Stimulated activated CD4-positive, alpha-beta T cell treated with anti-CD3 and anti-CD28 coated beads, Interleukin-12 subunit alpha, Interleukin-12 subunit beta, amount 100 ng/mL, for 4 hours (primary cell): ENCODE measurements at places on chromosomes 5 and 9.

DNA sequence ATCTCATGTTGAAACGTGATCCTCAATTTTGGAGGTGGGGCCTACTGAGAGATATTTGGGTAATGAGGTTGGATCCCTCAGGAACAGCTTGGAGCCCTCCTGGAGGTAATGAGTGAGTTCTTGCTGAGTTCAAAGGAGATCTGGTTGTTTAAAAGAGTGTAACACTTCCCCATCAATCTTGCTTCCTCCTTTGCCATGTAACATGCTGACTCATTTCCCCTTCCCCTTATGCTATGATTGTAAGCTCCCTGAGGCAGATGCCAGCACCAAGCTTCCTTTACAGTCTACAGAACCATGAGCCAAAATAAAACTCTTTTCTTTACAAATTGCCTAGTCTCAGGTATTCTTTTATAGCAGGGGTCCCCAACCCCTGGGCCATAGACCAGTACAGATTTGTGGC lies 352.3 kb downstream of the SLCO4C1 start:
- DNase-seq = no peak

GRCh38 chr5:52727020-52727419 lies 60.7 kb upstream of the ITGA1 start:
- DNase-seq = no peak

DNA sequence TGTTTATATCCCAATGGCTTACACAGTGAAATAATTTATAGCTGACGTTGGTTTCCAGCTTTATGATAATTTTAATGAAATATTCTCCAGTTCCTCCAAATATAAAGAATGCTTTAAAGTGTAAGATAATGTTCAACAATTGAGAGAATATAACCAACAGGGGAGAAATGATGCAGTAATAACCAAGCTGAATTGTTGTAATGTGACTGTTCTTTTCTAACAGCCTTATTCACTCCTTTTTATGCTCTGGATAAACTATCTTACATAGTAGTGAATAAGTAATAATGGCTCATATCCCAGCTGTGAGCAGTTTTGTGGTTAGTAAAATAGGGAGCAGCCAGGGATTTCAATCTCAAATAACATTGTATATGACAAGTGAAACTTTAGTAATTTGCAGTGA lies 2348.7 kb upstream of the ACO1 start:
- no peak for DNase-seq

GRCh38 chr5:10724781-10725507 lies 36.1 kb downstream of the DAP start:
- DNase-seq = no peak

GRCh38 chr5:146365618-146366017 lies 27.0 kb downstream of the POU4F3 start:
- DNase-seq = no peak

- no peak for DNase-seq
Measured at GRCh38 chr5:61800450-61800849, 468.4 kb downstream of the ZSWIM6 start.

GRCh38 chr9:91371894-91372293 lies 10.2 kb upstream of the AUH start:
- DNase-seq = no peak

- no peak for DNase-seq
Measured at GRCh38 chr5:139796061-139796806, 626 bp downstream of the PSD2 start.

DNA sequence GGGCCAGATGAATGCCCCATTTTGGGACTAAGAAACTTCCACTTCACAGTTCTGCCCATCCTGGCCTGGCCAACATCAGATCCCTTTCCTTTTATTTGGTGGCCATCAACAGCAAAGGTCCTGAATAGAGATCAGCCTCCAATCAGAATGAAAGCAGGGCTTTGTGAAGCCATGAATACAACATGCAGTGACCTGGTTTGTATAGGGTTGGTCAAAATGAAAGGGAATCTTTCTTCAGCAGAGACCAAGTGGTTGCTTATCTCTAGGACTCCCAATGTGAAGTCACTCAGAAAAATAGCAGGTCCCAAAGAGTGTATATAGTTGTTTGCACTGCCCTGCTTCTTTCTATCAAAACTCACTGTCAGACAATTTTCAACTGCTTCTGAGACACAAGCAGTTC lies 113.9 kb upstream of the SLC12A2 start:
- no peak for DNase-seq

- DNase-seq = peak; percentile 23
Measured at GRCh38 chr5:163347671-163348070, 89.7 kb upstream of the CCNG1 start.

DNA sequence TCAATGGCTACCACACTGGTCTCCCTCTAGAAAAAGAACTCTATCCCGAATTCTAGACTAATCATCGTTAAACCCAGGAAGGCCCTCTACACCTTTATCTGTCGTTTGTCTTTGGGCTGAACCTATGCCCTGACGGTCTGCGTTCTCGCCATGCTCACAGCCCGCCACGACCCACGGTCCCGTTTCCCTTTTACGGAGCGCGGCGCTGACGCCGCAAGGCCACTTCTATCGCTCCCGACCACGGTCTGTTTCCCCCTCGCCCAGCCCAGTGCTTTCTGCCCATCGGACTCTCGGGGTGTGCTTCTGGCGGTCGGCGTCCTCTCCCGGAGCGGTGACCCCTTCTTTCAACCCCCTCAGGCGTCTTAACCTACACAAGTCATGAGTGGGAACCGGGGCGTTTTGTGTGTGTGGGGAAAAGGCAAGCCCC lies 974 bp downstream of the C9orf40 start:
- DNase-seq = peak; percentile 46

- no peak for DNase-seq
Measured at GRCh38 chr5:94345257-94345656, 273.1 kb downstream of the KIAA0825 start.

- no peak for DNase-seq
Measured at GRCh38 chr9:129242971-129243561, 65.0 kb upstream of the IER5L start.

DNA sequence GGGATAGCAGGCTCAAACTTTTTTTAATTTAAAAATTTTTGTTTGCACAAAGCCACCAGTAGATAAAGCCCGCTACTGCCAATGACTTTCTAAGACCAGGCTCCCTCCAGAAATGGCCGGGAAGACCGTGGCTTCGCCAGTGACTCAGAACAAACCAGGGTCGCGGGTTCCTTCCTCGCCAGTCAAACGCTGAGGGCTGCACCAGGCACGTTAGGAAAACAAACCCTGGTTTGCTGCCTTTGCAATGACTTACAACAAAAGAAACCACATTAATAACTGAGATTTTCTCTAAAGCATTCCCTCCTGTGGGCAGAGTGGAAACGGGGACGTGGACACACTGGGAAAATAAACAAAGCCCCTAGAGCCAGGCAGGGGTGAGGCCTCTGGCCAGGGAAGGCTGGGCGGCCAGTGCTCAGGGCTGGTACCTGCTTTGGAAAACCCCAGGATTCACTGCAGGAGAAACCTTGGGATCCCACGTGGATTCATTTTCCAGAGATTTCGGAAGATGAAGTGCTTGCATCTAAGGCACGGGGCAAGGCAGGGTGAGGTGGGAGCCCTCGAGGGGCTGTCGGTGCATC lies 3.8 kb downstream of the PRRX2 start:
- DNase-seq = no peak

GRCh38 chr9:133333566-133333965 lies 2.4 kb downstream of the SURF6 start:
- no peak for DNase-seq

- no peak for DNase-seq
Measured at GRCh38 chr9:37425298-37425752, 2.8 kb downstream of the GRHPR start.

DNA sequence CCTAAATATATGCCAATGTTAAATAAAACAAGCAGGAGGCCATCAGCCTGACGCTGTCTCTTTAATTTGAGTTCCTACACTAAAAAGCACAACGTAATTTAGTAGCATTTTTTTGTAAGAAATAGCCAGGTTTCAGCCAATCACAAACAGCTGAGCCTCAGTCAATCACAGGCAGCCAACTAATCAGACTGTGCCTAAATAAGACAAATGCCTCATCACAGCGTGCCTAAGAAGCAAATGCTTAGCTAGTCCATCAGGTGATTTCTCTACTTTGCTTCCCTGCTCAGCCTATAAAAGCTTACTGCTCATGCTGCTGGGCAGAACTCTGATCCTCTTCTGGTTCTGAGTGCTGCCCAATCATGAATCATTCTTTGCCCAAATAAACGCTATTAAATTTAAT lies 38.3 kb upstream of the RORB start:
- no peak for DNase-seq

DNA sequence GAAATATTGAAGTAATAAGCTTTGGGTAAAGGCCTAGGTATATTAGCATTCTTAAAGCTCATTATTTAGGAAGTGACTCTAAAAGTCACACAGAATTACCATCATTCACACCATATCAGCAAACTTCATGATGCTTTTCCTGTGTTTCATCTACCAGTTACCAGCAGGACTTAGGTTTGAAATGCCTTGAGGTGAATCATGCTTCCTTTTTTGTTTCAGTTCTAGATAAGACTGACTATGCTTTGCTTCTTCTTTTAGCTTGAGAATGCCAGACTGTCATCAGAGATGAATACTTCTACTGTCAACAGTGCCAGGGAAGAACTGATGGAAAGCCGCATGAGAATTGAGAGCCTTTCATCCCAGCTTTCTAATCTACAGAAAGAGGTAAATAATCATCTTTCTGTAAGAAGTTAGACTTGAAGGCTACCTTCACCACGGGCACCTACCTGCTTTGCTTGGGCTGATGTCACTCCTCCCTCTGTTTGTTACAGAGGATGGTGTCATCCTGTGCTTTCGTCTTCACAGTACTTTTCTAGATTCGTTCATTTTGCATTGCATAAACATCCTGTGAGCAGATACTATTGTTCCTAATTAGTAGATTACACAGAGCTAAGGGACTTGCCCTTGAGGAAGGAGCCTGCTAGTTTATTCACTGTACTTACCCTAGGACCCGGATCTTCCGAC lies 34.7 kb downstream of the LMNB1 start:
- no peak for DNase-seq

DNA sequence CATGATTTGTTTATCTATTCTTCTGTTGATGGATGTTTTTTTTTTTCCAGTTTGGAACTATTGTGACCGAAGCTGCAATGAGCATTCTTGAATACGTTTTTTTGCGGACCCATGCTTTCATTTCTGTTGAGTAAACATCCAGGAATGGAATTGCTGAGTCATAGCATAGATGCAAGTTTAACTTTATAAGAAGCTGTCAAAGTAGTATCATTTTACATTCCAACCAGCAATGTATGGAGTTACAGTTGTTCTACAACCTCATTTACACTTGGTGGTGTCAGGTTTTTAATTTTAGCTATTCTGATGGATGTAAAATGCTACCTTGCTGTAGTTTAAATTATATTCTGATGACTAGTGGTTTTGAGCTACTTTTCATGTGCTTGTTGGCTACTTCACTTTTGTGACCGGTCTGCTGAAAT lies 49.0 kb downstream of the NPR3 start:
- no peak for DNase-seq

- no peak for DNase-seq
Measured at GRCh38 chr5:124240732-124241131, 505.7 kb downstream of the ZNF608 start.

- no peak for DNase-seq
Measured at GRCh38 chr9:16675131-16675530, 195.3 kb downstream of the BNC2 start.

- DNase-seq = no peak
Measured at GRCh38 chr5:39177631-39177964, 41.8 kb downstream of the FYB1 start.

- no peak for DNase-seq
Measured at GRCh38 chr5:13574574-13574973, 369.9 kb downstream of the DNAH5 start.

DNA sequence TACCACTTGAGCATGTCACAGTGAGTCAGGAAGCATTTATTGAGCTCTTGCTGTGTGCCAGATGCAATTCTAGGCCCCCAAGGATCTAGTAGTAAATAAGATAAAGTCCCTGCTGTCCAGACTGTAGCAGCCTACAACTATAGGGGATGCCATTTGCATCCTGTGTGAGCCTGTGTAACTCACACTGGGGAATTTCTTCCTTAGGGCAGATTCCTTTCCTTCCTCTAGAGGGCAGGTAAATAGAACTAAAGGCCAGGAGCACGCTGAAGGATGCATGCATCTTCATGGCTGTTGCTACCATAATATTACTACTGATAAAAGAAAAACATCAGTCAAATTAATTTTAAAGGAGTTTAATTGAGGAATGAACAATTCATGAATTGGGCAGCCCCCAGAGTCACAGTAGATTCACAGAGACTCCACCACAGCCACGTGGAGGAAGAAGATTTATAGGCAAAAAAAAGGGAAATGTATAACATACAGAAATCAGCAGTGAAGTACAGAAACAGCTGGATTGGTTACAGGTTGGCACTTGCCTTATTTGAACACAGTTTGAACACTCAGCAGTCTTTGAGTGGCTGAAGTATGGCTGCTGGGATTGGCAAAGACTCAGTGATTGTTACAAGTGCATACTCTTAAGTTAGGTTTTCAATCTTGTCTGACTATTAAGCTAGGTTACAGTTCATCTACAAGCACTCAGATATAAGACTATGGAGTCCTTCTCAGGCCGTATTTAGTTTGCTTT lies 98.9 kb downstream of the ACTL7B start:
- DNase-seq = no peak

GRCh38 chr5:116616876-116617275 lies 42.3 kb upstream of the SEMA6A start:
- DNase-seq = no peak

DNA sequence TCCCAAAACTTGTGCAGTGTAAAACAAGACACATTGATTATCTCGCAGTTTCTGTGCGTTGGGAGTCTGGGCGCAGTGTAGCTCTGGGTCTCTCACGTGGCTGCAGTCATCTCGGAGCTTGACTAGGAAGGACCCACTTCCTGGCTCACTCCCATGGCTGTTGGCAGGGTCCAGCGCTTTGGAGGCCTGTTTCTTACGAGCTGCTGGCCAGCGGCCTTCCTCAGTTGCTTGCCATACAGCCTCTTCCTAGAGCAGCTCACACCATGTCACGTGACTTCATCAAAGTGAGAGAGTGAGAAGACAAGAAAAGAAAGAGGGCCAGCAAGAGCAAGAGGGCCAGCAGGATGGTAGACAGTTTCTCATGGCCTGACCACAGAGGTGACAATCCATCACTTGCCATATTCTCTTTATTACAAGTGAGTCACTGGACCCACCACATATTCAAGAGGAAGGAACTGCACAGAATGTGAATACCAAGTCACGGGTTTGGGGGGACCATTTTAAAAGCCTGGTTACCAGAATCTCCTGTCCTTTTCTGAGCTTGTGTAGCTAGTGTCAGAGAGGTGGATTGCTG lies 36.2 kb downstream of the MCCC2 start:
- DNase-seq = no peak

DNA sequence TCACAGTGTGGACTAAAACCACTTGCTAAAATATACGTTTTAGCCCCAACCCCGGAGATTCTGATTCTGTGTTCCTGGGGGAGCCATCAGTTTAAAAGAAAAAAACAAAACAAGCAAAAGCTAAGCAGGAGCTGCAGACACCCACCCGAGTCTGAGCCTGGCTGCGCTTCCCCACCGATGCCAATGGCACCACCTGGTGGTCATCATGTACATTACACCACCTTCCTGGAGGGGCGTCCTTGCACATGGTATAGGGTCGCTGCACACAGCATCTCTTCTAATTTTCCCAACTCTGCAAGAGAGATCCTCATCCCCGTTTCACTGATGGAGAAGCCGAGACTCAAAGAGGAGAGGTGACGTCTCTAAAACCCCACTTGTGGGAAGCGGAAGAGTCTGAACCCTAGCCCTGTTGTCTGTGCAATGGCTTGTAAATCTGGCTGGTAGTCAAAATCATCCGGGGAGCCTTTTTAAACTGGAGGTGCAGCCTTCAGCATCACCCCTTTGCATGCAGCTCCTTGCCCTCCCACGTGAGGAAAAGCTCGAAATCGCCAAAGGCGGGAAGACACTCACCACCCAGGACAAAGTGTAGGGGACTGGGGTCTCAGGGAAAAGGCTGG lies 23.1 kb upstream of the CNOT6 start:
- DNase-seq = peak; percentile 40

- no peak for DNase-seq
Measured at GRCh38 chr9:136011703-136012496, 50.7 kb upstream of the UBAC1 start.
